Activated CD8-positive, alpha-beta memory T cell treated with anti-CD3 and anti-CD28 coated beads for 36 hours (primary cell): ENCODE measurements at places on chromosomes 16 and 17. TPM values are rescaled to one million over a fixed set of nuclear protein-coding genes. Genes with fewer than 3 reads are reported as not detected.

The TBC1D3K gene
- total RNA-seq: not detected

The TPSAB1 gene
- total RNA-seq: not detected

The OR1F1 gene
- total RNA-seq: not detected

The GRAP gene
- 6.4 TPM for total RNA-seq

The SLFN11 gene
- 50.6 TPM for total RNA-seq

The HSBP1 gene
- 86.9 TPM for total RNA-seq

The CCDC154 gene
- total RNA-seq: 1.2 TPM

The KRTAP1-5 gene
- not detected for total RNA-seq

The SMIM36 gene
- not detected for total RNA-seq

The HDAC5 gene
- 18.9 TPM for total RNA-seq

The RFWD3 gene
- 114 TPM for total RNA-seq

The NOMO2 gene
- total RNA-seq: 85.2 TPM

The KCTD19 gene
- 1.4 TPM for total RNA-seq

The GPR139 gene
- total RNA-seq: not detected

The KRT40 gene
- not detected for total RNA-seq

The PPP1R27 gene
- not detected for total RNA-seq

The KRT24 gene
- total RNA-seq: not detected

The PERCC1 gene
- total RNA-seq: 0.70 TPM

The SLC16A6 gene
- 8.0 TPM for total RNA-seq

The GJD3 gene
- not detected for total RNA-seq

The TBC1D28 gene
- not detected for total RNA-seq

The IGFBP4 gene
- total RNA-seq: 1.9 TPM

The HSPB9 gene
- 0.13 TPM for total RNA-seq

The CCL14 gene
- total RNA-seq: not detected

The CASKIN1 gene
- 0.23 TPM for total RNA-seq

The ACSM5 gene
- not detected for total RNA-seq
